ENCODE measurements at places on chromosomes 11 and 22.

DNA sequence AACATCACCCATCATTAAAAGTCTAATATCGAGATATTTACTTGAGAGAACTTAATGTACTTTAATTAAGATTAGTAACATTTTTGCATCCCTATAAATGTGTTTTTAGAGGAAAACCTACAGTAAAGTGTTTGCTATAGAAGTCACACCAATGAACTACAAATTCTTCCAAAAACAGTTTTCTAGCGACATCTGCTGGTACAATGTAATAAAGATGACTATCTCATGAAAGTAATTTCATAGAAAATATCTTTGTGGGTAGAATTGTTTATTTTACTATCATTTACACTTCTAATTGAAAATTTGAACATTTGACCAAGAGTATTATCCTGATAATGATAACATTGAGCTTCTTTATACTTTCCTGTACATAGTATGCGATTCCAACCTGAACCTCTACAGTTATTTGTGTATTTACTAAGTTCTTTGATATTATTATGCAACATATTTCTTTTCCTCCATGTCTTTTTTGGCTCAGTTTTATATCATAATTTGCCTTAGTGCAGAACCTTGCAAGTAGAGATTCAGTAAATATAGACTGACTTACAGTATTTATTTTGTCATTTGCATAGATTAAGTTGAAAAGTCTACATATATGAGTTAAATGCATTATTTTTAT lies 252.7 kb downstream of the TMEM135 start:
- no peak for DNase-seq

DNA sequence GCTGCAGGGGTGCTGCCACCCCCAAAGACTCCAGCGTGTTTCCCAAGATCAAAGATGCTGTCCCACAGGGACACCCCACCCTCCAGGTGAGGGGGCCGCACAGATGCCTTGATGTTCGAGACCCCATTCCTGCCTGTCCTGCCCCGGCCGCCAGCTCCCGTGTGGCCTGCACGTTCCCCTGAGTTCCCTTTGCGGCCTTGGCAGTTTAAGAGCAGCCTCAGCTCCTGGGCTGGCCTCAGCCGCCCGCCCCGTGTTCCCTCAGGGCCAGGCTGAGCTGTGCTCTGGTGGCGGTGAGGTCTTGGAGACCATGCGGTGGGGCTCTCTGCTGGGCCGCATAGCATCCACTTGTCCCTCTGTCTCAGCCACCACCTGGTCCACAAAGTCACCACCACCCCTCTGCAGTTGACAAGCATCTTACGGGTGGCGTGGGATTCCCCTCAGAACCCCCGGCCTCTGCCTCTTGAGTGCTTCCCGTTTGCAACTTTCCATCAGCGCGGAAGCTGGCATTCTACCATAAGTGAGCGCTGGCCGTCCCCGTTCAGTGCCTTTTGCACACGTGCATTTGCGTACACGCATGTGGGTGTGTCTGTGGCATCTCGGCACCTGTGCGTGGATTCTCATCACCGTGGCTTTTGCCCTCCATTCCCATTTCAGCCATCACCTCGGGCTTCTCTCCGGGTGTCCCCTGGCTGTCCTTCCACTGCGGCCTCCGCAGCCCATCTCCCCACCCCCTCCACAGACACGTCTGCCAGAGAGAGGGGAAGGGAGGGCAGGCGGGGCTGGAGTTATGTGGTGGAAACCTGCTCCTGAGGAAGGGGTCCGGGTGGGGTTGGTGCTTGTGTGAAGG lies 35.9 kb downstream of the CTTN start:
- no peak for DNase-seq

GRCh38 chr11:33509632-33510031 lies 191.0 kb downstream of the C11orf91 start:
- no peak for DNase-seq

DNA sequence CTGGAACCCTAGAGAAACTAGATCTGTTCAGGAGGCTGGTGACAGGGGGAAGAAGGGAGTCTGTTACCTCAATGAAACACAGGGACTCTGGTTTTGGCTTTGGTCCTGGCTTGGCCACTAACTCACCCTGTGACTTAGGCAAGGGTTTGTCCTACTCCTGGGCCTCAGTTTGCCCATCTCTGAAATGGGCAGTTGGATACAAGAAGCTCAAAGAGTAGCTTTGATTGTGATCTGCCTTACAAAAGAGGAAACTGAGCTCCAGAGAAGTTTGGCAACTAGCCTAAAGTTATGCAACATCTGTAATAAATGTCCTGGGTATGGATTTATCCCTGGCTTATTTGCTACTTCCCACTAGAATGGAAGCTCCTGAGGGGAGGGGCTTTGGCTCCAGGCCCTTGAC lies 24.0 kb upstream of the LMO1 start:
- no peak for DNase-seq

GRCh38 chr22:19177164-19178064 lies 1.1 kb downstream of the SLC25A1 start:
- DNase-seq: no peak

- DNase-seq: no peak
Observed at GRCh38 chr11:122717264-122717867, 61.8 kb downstream of the UBASH3B start.

GRCh38 chr11:62149986-62150886 lies 26.4 kb downstream of the INCENP start:
- no peak for DNase-seq

- no peak for DNase-seq
Observed at GRCh38 chr11:47337229-47337924, 15.1 kb downstream of the MYBPC3 start.

DNA sequence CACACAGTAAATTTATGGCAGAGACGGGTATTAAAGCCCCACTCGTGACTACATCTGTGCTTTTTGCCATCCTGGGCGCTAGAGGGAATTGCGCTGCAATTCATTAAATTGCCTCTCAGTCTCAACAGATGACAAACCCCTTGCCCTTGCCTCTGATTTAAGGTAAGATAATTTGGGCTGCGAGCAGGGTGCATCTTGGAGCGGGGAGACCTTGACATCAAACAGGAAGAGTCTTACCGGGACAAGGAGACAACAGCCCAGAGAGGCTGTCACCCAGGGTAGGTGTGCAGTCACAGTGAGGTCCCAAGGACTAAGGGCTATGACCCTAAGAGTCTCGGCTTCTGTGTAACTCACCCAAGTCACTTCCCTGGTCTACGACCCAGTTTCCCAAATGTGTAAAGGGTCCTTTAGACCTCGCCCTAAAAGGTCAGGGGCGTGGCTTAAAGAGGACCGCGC lies 449 bp upstream of the TOM1 start:
- DNase-seq: peak; percentile 18

DNA sequence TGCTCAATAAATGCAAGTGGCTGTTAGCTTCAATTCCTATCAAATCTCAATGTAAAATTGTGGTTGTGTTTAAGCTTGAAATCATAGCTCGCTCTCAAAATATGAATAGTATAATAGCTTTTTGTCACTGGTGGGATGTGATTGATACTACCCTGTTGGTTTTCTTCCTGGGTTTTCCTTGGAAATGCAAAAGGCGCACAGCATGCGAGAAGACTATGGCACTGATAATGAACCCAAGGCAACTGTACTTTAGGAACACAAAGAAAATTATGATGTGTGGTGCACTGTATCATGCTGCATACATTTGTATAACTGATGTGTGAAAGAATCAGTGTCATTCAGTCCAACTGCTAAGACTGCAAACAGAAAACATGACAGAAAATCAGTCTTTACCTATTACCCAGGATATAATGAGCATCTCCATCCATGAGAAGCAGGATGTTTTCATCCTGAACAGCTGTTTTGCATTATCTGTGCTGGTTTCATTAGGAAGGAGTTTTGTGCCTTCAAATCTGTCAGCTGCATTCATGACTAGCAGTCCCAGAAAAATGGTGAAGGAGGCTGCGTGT lies 101.2 kb downstream of the TRPC6 start:
- DNase-seq: no peak

DNA sequence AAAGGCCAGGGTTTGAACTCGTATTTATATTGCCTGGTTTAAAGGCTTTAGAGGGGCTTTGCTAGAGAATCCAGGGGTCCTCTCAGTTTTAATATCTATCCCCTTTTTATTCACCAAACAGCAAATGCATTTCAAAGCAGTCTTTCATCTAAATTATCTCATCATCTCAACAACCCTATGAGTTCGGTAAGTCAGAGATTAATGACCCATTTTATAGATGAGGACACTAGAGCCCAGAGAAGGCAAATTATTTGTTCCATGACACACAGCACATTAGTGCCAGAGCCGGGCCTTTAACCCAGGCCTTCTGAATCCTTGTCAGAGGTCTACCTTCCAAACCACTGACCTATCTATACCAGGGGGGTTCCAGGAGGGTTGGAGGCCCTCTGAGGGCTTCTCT lies 16.8 kb upstream of the YWHAH start:
- DNase-seq: no peak

DNA sequence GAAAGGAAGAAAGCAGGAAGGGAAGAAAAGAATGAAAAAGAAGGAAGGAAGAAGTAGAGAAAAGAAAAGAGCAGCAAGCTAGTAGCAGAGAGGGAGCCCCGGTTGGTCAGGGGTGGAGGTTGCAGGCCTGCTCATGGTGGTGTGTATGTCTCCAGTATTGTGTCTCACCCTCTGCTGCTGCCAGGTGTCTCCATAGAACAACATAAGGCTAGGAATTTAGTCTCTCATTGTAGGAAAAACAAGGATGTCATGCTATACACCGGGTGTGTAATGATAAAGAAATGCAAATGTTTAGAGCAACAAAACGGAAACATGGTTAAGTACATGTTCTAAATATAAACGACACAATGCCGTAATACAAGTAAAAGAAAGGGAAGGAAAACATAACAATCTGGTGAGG lies 342.5 kb downstream of the NTM start:
- no peak for DNase-seq

DNA sequence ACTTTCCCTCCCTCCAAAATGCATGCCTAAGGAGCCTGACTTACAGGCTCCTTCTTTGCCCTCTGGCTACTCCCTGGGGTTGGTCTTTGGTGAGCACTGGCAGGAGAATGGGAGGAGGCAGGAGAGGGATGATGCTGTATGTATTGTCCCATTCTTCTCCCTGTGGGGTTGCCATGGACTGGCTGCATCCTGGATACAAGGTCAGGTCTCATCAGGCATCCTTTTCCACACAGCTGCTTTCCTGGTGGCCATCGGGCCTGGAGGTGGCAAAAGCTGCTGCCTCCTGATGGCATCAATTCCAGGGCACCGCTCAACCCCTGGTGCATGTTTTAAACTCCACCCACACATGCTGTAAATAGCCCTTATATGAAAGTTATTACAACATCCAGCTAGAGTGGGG lies 257.2 kb downstream of the ETS1 start:
- no peak for DNase-seq

DNA sequence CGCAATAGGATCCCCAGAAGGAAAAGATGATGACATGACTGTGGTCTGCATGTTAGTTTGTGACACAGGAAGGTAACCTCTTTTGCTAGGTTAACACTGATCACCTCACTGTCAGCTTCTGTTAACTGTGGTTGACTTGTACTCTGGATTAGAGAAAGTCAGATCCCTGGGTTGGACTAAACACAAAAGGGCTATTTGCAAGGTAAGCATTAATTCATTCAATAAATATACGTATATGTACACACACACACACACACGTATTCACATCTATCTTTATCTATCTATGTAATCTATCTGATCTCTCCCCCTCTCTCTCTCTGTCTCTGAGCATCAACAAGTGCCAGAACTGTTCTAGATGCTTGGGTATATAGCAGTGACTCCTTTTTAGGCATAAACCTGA lies 136.1 kb upstream of the SNX19 start:
- DNase-seq: no peak

DNA sequence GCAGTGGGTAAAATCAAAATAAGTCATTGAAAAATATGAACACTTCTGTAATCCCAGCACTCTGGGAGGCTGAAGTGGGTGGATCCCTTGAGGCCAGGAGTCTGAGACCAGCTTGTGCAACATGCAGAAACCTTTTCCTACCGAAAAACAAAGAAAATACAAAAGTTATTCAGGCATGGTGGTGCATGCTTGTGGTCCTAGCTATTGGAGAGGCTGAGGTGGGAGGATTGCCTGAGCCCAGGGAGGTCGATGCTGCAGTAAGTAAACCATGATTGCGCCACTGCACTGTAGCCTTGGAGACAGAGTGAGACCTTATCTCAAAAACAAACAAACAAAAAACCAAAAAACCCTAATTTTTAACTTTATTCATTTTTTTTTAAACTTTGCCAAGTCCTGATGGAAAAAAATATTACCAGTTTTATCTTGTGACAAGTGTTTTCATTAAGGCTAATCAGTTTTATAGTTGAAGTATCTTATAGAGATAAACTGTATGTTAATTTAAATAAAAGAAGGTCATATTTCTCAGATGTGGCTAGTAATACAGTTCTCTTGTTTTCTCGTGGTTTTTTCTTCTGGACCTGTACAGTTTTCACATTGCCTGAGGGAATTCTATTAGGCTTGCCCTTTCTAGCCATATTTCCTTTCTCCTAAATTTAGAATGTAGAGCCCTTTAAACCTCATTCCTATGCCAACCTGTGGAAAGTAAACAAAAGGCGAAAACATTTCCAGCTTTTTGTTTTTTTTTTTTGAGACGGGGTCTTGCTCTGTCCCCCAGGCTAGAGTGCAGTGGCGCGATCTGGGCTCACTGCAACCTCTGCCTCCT lies 9.4 kb downstream of the HIPK3 start:
- DNase-seq: no peak

DNA sequence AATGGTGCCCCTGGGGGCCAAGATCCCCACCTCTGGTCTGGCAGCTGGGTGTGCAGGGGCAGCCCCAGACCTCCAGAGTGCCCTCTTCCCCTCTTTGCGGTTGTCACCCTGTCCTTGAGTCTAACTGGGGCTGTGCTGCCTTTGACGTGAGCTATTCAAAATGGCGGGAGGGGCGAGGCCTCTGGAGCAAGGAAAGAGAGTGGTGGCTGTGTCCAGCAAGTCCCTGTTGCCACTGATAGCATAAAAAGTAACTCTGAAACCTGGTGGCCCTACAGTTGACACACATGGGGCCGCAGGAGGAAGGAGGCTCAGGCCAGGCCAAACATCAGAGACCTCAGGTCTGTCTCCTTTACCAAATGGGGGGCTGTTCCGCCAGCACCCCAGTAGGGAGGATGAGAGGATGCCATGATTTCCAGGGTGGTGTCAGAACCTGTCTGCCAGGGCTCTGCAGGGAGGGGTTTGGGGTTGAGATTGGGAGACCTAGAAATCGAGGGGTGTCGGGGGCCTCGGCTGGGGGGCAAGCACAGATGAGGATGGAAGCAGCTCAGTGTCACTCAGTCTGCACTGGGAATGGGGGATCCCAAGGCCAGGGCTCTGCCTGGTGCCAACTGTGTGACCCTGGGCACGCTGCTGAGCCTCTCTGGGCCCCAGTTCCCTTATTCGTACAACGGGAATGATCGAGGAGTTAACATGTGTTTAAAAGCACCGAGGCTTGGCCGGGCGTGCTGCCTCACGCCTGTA lies 49.2 kb upstream of the KCNQ1OT1 start:
- no peak for DNase-seq

DNA sequence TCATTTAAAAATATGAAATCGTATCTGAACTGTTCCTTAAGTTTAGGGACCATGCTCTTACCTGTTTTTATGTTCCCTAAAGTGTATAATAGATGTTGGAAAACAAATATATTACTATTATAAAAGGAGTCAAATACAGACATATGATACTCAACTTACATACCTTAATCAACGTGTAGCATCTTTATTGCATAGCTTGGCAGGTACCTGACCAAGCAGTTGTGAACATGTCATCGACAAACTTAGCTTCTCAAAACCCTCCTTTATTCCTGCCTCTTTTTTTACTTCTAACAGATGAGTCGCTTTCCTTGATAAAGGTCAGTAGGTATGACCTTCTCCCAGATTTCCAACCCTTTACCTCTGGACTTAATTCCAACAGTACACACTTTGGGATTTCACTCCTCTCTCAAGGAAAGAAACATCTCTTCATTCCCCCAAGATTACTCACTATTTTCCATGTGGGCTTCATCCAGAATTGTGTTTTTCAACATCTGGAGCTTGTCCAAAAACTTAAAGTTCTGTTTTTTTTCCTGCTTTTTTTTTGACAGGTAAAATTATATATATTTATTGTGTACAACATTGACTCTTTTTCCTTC lies 11.9 kb downstream of the HIPK3 start:
- DNase-seq: no peak

Measured in stimulated activated CD4-positive, alpha-beta T cell treated with anti-CD3 and anti-CD28 coated beads, TNF-alpha, amount 100 ng/mL, for 1 hour (primary cell).